CD4-positive, alpha-beta T cell treated with Interleukin-15 for 1 hour (primary cell): ENCODE measurements at places on chromosomes 5 and 9.

DNA sequence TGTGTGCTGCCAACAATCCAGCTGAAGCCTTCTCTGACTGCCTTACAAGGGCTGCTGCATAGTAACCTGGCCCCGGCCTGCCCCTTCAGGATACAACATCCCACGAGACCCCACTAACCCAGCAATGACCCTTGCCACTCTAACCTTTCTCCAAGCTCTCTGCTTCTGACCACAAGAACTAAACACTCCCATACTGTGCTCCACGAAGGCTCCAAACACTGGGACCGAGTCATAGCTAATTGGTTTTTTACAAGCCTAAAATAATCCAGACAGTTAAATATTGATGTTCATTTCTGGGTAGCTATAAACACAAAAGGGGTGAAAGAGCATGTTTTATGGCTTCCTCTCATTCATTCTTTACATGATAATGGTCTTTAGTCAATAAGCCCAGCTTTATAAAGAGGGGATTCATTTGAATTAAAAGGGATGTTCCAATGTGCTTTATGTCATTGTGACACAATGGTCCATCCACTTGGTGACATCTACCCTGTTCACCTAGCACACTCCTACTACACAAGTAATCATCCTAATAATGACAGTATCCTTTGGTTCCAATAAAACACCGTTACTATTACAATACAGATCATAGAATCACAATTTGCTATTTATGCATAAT lies 16.2 kb upstream of the TLE4 start:
- DNase-seq: no peak

DNA sequence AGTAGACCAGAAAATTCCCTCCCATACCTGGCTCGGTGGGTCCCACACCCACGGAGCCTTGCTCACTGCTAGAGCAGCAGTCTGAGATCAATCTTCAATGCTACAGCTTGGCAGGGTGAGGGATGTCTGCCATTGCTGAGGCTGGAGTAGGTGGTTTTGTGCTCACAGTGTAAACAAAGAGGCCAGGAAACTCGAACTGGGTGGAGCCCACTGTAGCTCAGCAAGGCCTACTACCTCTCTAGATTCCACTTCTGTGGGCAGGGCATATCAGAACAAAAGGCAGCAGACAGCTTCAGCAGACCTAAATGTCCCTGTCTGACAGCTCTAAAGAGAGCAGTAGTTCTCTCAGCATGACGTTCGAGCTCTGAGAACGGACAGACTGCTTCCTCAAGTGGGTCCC lies 5.6 kb upstream of the GZMA start:
- DNase-seq: peak; percentile 40

DNA sequence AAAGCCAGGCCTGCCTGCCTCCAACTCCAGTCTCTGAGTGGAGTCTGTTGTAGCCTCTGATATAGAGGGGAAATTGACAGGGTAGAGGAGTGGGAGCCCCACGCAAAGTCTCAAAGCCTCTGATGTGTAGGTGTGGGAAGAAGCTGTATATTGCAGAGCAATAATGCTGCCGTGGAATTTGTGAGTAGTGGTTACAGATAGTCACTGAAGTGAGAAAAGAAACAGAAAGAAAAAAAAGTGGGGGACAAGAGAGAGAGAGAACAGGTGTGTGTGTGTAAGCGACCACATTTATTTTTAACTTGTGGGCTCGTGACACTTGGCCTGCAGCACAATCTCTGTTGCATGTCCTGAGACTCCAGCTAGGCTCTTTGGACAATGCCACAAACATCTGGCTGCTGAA lies 227.8 kb downstream of the NSG2 start:
- DNase-seq: no peak

DNA sequence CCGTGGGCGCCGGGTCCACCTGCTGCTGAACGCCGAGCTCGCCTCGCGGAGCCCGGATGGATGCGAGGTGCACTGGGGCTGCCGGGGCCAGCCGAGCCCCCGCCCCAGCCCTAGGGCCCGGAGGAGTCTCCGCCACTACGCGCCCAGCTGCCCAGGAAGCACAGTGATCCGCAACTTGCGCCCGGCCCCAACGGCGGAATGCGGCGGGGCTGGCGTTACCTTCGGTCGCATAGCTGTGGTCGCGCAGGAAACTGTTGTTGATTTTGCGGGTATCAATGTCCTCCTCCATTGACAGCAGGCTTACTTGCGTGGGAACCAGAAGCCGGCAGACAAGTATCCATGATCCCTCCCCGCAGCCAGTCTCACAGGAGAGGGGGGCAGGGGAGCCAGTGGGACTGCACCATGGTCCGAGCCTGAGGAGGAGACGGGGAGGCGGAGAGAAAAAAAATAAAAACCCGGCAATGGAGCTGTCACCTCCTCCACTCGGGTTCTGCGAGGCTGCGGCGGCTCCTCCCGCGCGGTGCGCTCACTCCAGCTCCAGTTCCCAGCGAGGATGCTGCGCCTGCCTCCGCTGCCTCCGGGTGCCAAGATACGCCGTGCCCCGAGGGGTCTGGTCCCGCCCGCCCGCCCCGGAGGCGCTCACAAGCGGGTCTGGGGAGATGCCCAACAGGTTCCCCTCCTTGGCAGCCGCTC lies 628 bp downstream of the PPP2R2B start:
- no peak for DNase-seq

GRCh38 chr9:86903734-86904085 lies 43.6 kb downstream of the GAS1 start:
- no peak for DNase-seq

DNA sequence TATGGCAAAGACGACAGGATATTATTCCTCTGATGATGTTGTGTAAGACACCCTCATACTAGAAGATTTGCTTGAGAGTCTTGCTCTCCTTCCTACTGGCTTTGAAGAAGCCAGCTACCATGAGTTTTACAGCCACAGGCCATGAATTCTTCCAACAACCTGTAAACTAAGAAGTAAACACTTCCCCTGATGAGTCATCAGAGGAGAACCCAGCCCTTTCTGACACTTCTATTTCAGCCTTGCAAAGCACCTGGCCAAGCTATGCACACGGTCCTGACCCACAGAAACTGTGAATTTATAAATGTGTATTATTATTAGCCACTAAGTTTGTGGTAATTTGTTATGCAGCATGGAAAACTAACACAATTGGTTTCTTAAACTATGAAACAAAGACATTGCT lies 288.8 kb upstream of the ADAMTSL1 start:
- DNase-seq: no peak

- DNase-seq: no peak
Observed at GRCh38 chr9:107593224-107593870, 103.8 kb upstream of the KLF4 start.

- DNase-seq: no peak
Observed at GRCh38 chr5:168047043-168047668, 244.3 kb upstream of the WWC1 start.

- no peak for DNase-seq
Observed at GRCh38 chr5:61869333-61869732, 436.7 kb upstream of the KIF2A start.

DNA sequence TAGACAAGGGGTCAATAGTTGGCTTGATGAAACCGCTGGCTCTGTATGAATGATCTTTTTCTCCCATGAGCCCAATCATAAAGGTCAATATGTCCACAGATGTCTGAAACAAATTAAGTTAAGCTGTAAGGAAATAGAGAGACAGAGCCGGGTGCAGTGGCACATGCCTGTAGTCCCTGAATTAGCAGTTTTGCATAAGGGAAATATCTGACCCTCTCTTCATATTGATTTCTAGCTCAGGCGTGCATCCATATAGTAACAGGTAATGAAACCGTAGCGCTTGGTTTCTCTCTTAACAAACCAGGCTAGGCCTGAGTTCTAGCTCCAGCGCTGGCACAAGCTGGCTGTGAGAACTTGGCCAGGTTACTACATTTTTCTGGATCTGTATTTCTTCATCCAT lies 118.1 kb upstream of the ERCC6L2 start:
- DNase-seq: no peak

DNA sequence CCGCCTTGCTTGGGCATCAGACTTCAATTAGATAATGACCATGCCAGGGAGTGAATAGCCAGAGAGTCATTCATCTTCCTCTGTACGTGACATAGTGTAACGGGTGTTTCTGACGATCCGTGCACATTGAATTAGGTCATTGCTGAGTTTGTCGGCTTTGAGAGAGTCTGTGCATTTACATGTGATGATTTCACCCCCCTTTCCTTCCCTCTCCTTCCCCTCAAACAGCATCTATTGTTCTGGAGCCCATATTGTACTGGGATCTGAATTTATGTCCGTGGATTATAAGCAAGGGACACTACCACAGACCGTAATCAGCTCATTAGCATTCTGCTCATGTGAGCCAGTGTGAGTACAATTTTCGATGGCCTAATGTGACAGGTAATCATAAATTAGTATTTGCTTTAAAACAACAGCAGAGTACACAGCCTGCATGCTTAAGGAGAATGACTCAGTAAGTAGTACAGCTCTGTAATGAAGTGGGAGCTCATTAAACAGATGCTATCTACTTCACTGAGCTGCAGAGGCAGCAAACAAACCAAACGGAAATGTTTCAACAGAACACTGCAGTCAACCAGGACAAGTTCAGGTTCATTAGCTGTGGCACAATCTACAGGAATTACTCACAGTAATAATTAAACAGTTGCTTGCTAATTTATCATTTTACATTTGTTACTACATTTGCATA lies 302.1 kb downstream of the CSNK1G3 start:
- no peak for DNase-seq

DNA sequence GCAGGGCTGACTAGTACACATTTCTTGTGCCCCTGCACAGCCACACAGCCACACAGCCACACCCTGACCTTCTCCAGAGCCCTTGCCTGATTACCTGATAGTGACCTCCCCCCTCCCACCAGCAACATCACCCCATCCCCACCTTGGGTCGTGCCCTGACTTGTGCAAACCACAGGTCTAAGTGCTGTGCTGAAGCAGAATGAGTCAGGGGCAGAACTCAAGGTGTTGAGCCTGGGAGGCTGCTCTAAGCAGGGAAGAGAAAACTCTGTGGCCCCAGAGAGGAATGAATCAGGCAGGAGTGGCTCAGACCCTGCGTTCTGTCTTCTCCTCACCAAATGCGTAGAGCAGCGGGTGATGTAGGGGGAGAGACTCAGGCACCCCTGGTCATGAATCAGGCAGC lies 24.3 kb upstream of the FAT2 start:
- no peak for DNase-seq

DNA sequence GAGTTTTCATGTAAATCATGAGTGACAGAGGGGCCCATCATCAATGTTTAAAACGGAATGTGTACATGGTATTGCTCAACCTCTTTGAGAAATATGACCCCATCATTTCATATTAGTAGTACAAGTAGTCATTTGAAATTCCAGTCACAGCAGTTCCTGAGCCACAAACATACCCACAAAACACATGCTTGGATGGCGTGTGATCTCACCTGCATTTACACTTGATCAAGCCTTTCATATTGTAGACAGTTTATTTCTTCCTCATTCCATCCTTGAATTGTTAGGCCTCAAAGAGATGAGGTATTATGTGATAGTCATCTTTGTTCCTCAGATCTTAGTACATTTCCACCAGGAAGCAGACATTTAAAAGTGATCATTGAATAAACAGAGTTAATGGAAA lies 96.8 kb upstream of the TAS2R1 start:
- DNase-seq: no peak

DNA sequence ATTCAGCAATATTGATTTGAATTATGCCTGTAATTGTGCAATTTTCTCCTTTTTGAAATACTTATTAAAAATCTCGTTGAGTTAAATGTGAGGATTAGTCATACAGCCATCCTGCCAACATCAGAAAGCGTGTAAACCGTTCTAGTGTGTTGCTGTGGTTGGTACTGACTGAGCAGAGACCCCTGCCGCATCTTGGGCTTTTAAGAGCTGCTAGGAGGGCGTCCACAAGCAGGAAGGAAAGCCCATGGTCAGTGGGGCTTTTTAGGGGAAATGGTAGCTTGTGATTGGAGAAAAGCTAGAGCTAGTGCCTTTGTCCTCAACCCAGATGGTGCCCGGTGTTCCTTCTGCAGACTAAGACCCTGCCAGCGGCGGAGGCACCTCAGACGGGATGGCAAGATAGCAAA lies 1.3 kb downstream of the SDHA start:
- DNase-seq: no peak

DNA sequence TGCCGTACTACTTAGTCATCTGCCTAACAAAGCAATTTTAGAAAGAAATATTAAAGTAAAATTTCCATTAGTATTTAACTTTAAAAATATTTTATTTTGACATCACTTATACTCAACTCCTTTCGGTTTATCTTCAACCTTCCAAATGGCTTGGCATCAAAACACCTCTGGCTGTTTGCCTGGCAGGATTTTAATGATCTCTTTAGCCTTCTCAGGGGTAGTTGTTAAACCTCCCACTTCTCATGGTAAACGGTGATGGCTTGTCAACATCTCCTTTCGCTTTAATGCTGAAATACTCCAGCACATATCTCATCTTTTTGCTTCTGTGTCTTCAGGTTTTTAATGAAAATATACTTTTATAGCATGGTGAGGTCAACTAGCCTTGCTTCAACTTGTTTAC lies 747.1 kb downstream of the CETN3 start:
- DNase-seq: no peak

DNA sequence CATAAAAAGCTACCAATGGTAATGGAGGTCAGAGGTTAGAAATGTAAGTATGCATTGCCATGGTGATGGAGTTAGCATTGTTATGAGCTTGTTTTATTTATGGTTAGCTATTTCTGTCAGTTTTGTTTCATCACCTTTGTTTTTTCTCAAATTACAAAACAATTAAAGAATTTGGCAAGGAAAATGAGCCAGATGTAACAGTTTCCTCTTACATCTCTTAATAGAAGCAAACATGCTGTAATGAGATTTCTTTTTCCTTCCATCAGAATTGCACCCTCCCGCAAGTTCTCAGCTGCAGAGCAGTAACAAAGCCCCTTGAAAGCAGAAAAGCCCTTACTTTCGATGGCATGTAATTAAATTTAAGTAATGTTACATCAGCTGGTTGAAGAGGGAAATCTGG lies 233.0 kb downstream of the SGCD start:
- DNase-seq: no peak

- DNase-seq: no peak
Observed at GRCh38 chr5:149038336-149039080, 24.4 kb downstream of the SH3TC2 start.

DNA sequence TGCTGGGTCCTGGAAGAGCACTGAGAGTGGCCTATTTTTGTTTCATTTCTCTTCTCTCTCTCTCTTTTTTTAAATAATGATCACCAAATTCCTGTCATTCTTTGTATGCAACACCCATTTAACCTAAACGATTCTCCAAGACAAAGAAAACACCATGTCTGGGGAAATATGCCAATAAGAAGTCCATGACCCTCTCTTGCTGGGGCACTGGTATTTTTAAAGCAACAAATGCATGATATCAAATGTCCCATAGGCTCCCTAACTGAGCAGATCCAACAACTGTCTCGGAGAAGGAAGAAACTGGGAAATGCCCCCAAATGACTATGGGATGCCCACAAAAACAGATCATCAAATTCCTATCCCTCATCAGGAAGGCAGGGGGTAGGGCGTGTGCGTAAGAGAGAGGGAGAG lies 567.4 kb downstream of the CCDC171 start:
- no peak for DNase-seq

DNA sequence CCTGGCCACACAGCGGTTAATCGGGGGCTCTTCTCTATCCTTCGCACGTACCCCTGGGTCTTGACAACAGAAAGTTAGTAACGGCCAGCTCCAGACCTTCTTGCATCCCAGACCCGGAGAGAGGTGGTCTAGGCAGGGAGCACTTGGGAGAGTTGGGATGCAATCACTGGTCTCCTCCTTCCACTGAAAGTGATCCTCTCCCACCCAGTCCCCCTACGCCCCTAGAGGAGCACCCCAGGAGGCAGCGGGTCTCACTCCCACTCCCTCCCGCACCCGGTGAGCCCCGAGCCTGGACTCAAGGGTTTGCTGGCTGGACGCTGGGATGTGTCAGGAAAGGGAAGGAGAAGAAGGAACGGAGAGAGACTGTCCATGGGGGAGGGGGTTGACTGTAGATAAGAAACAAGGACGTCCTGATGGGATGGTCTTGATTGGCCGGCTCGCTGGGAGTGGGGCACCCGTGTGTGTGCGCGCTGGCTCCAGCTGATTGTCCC lies 2.0 kb downstream of the RORB start:
- no peak for DNase-seq
